ENCODE measurements at places on chromosomes 11 and 22. TPM values are rescaled to one million over a fixed set of nuclear protein-coding genes. Genes with fewer than 3 reads are reported as not detected.
A peak's percentile ranks its signal among the peaks of the same experiment; 100 is the strongest.

- DNase-seq = no peak
These were observed 50.1 kb downstream of the AASDHPPT start for GRCh38 chr11:106127604-106128003.

GRCh38 chr11:73478737-73479347, 102.6 kb downstream of the RELT start:
- peak; percentile 35 for DNase-seq

DNA sequence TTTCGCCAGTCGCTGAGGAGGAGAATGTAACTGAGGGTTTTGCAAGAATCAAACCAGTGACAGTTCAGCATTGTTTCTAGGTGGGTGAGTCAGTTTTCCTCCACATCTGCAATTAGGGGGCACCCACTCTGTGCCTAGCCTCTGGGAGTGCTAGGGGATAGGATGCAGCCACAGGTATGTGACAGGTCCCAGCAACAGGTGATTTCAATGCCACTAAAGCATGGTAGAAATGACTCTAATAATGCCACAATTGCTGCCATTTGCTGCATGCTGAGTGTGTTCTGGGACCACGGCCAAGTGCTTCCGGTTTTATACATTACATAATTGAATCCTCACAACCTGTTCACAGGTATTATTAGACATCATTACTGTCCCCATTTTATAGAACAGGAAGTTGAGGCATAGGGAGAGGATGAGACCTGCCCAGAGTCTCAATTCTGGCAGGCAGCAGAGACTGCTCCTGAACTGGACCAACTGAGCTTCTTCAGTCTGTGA, 556 bp downstream of the CRYBB2 start:
- DNase-seq = no peak

DNA sequence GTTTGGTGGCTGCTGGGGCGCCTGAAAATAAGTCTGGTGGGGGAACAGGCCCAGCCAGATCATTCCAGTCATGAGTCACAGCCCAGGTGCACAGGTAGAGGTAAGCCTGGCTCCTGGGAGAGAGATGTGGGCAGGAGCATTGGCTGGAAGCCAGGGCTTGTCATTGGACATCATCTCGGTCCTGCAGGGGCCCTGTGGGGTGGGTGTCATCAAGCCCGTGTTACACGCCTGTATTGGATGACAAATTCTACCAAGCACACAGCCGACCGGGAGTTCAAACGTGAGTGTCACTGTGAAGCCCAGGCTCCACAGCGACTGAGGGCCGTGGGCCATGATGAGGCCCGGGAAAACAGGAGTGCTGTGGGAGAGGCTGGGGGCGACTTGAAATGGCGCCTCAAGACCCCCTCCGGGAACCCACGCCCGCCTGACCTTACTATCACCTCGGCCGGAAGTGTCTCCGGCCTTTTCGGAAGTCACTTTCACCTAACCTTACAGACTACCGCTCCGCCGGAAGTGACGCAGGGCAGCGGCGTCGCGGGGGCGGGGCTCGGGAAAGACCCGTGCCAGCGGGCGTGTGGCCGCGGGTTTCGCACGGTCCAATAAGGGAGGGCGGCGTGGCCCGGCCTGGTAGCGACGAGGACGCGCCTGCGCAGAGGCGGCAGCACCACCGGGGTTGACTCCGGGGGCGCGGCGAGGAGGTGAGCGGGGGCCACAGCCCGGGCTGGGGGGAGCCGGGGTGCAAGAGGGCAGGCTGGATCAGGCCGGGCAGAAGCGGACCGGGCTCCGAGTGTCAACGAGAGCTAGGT, at the start of gene FKBP2:
Gene FKBP2, plus strand, starts transcription at position 661 of the 806 bp plus-strand sequence. CDS start 1,293 bp downstream, outside the sequence.
- DNase-seq = peak; percentile 98

DNA sequence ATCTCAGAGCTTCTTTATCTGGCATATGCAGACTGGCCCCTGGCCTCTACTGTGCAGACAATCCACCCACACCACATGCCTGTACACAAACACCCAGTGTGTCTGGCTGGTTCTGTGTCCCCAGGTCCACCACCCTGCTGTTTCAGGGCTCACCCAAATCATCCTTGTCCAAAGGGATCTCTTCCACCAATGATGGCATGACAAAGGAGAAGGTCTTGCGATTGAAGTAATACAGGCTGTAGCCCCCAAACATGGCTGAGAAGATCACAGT, 1.7 kb downstream of the SLC37A4 start:
- DNase-seq = no peak

The OR52N4 gene
- total RNA-seq = not detected

The PCF11 gene
- 33.0 TPM for total RNA-seq

DNA sequence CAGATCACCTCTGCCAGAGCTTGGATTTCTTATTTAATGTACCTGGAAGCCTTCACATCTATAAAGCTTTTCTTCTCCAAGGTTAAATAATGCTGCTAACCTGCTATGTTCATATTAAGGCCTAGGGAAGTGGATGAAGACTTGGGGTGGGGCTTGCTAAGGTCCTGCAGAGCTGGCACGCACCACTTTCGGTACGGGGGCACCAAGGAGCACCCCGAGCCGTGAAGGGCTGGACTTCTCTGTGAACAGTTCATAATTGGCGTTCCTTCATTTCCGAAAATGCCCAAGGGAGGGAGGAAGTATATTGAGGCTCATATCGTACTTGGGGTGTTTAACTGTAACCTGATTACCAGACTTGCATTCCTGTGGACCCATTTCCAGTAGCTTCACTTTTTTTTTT, 59.6 kb downstream of the ST14 start:
- DNase-seq = no peak

- DNase-seq = no peak
These were observed 20.7 kb downstream of the IFITM10 start for GRCh38 chr11:1729692-1730011.

DNA sequence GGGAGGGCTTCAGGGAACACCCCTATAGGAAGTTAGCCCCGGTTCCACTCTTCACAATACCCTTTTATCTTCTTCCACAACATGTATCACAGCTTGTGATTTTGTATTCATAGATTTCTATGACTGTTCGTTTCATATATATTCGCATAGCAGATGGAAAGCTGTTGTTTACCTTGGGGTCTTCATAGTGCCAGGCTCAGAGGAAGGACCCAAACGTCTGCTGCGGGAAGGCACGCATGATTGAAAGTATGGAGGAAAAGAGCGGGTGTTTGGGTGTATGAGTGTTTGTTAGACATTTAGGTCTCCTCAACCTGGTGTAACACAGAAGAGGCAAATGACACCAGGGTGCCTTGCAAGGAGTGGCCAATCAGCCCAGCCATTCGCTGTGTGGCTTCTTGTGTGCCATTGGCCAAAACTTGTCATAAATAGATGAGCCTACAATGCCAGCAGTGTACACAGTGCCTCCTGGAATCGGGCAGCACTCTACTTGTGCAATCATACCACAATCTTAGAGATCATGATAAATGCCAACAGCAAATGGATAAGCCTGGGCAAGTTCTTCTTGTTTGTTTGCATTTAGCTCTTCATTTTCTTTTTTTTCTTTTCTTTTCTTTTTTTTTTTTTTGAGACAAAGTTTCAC, 10.9 kb upstream of the ADA2 start:
- no peak for DNase-seq

DNA sequence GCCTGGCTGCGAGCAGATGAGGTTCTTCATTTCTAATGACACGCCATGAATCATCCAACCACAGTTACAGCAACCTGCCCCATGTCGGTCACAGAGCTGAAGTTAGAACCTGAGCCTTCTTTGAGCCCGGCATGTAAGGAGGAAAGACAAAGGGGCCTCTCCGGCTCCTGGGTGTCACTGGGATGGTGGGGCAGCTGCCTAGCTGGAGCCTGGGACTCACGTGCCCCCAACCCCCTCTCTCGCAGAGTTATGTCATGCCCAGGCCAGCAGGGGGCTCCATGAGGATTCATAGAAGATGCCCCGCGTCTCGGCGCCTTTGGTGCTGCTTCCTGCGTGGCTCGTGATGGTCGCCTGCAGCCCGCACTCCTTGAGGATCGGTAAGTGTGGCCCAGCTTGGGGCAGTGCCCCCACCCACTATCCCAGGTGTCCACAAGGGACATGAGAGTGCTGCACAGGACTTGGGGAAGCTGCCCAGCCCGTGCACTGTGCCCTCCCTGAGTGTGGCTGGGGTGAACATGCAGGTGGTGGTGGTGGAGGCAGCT, 148.5 kb downstream of the GRIK4 start:
- DNase-seq = peak; percentile 61

DNA sequence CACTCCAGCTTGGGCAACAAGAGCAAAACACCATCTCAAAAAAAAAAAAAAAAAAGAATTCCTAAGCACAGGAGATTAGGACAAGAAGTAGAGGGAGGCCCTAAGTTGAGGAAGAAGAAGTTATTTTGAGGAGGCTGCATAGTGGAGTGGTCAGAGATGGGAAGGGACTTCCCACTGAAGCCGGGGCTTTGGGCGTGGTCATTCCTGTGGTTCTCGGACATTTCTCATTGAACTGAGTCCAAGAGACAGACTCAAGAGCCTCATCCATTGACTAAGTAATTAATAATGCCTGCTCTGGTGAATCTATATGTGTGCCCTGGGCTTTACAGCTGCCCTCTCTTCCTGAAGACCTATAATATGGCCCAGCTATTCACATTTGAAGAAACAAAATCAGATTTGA, 53.2 kb upstream of the FTH1 start:
- no peak for DNase-seq

Data from Daoy (cell line).